ENCODE measurements at places on chromosomes 11 and 22. TPM values are rescaled to one million over a fixed set of nuclear protein-coding genes. Genes with fewer than 3 reads are reported as not detected.

- peaks cover 19% of the 10 kb centered on the region for H3K4me1 ChIP-seq
- no peaks in the 10 kb centered on the region for H3K27me3 ChIP-seq
- peaks cover 73% of the 10 kb centered on the region for H3K36me3 ChIP-seq
- no peak overlapping the region for H3K4me3 ChIP-seq
- no peak overlapping the region for H3K27ac ChIP-seq
- DNase-seq = peak; percentile 56
Measured at GRCh38 chr11:1293619-1294015, 15.8 kb downstream of the TOLLIP start.

GRCh38 chr22:43885319-43885671, 6.5 kb downstream of the PNPLA5 start:
- no peaks in the 10 kb centered on the region for H3K36me3 ChIP-seq
- peaks cover 91% of the 10 kb centered on the region for H3K27me3 ChIP-seq
- H3K4me3 ChIP-seq = no peak overlapping the region
- DNase-seq = no peak
- no peaks in the 10 kb centered on the region for H3K4me1 ChIP-seq
- H3K27ac ChIP-seq = no peak overlapping the region

DNA sequence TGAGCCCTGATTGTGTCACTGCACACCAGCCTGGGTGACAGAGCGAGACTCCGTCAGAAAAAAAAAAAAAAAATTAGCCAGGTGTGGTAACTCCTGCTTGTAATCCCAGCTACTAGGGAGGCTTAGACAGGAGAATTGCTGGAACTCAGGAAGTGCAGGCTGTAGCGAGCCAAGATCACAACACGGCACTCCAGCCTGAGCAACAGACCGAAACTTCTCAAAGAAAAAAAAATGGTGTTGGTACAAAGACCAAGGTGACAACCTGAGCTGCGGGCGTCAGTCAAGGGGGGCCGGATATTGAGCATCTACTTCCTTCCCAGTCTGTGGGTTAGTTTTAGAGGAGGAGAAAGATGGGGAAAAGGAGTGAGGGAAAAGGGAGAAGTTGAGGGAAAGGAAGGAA, 48.5 kb upstream of the HSPA8 start:
- H3K27me3 ChIP-seq = no peaks in the 10 kb centered on the region
- H3K27ac ChIP-seq = no peak overlapping the region
- no peak overlapping the region for H3K4me3 ChIP-seq
- H3K4me1 ChIP-seq = peaks cover 22% of the 10 kb centered on the region
- DNase-seq = no peak

GRCh38 chr22:39489094-39490068, 12.7 kb upstream of the MIEF1 start:
- no peak overlapping the region for H3K27ac ChIP-seq
- H3K4me1 ChIP-seq = peaks cover 17% of the 10 kb centered on the region
- DNase-seq = no peak

DNA sequence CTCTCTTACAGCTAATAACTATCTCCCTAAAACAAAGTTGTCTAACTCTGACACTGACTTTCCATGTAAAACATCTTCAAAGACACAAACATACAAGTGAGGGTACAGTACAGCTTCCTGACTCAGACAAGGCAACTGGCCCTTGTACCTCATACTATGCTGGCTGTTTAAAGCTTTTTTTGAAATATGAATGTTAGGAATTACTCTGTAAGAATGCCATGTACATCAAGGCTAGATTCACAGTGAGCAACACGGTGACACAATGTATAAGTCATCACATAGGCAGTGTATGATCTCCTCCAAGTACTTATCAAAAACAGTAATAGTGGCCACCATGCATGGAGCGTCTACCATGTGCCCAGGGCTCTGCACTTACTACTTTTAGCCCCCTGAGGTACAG, 28.6 kb downstream of the ALG8 start:
- no peak overlapping the region for H3K27ac ChIP-seq
- no peaks in the 10 kb centered on the region for H3K4me1 ChIP-seq
- DNase-seq = no peak
- no peaks in the 10 kb centered on the region for H3K27me3 ChIP-seq
- no peak overlapping the region for H3K4me3 ChIP-seq
- peaks cover 72% of the 10 kb centered on the region for H3K36me3 ChIP-seq

DNA sequence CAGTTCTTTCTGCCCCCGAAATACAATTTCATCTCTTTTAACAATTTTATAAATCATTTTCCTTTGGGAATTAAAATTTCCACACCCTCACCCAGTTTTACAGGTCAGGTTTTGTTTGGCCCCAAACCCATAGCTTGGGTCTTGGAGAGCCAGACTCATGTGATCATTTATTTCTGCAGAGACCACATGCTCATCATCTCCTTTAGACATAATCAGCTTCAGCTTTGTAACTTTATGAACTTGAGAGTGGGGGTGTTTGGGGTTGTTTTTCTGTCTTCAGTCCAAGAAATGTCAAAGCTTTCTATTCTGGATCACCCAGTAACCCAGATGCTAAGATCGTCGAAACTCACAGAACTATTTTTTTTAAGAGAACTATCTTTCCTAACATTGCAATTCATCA, 70.9 kb downstream of the DBX1 start:
- no peak for DNase-seq
- peaks cover 81% of the 10 kb centered on the region for H3K36me3 ChIP-seq
- H3K4me3 ChIP-seq = no peak overlapping the region
- no peaks in the 10 kb centered on the region for H3K27me3 ChIP-seq
- peaks cover 13% of the 10 kb centered on the region for H3K4me1 ChIP-seq
- no peak overlapping the region for H3K27ac ChIP-seq

DNA sequence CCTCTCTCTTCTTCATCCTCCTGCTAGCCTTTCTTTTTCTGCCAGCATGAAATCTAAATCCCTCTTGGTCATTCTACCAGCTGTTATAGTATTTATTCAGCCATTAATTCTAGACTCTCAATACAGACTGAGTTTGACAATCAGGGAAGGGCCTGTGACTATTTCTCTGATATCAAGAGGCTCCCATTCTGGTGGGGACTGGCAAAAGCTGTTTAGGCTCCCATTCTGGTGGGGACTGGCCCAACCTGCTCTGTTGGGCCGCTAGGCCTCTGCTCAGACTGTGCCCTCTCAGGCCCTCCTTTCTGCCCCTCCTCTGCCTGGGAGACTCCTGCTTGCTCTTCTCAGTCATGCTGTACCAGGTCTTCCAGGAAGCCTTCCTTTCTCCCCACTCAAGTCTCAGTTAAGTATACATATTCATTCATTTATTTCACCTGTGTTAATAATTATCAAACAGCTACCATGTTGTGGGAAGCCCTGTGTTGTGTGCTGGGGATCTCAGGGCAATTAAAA, 323.7 kb upstream of the NARS2 start:
- no peaks in the 10 kb centered on the region for H3K4me1 ChIP-seq
- H3K27me3 ChIP-seq = no peaks in the 10 kb centered on the region
- no peak overlapping the region for H3K4me3 ChIP-seq
- no peak for DNase-seq
- no peaks in the 10 kb centered on the region for H3K36me3 ChIP-seq
- no peak overlapping the region for H3K27ac ChIP-seq

DNA sequence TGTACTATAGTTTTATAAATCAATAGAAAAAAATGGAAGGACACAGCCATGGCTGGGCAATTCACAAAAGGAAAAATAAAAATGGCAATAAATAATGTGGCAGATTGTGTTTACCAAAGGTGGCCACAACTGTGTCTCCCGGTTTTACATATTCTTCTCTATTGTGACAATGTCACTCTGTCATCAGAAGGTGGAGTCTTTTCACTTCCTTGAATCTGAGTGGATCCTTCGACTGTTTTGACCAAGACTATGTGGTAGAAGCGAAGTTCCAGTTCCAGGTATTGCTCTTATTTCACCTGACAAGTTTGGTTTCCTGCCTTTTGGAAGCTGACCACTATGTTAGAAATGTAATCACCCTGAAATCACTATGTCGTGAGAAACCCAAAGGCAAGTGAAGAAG, 31.0 kb upstream of the HSD17B12 start:
- H3K27me3 ChIP-seq = no peaks in the 10 kb centered on the region
- H3K4me3 ChIP-seq = no peak overlapping the region
- H3K4me1 ChIP-seq = peaks cover 5% of the 10 kb centered on the region
- DNase-seq = no peak
- H3K36me3 ChIP-seq = no peaks in the 10 kb centered on the region

- no peak for DNase-seq
- H3K4me1 ChIP-seq = no peaks in the 10 kb centered on the region
- no peak overlapping the region for H3K4me3 ChIP-seq
- no peaks in the 10 kb centered on the region for H3K27me3 ChIP-seq
Measured at GRCh38 chr11:85930879-85931366, 75.7 kb downstream of the CCDC83 start.

- no peaks in the 10 kb centered on the region for H3K36me3 ChIP-seq
- H3K27me3 ChIP-seq = no peaks in the 10 kb centered on the region
- no peak overlapping the region for H3K27ac ChIP-seq
- no peak overlapping the region for H3K4me3 ChIP-seq
Measured at GRCh38 chr11:63687845-63688244, 6.5 kb downstream of the RTN3 start.

DNA sequence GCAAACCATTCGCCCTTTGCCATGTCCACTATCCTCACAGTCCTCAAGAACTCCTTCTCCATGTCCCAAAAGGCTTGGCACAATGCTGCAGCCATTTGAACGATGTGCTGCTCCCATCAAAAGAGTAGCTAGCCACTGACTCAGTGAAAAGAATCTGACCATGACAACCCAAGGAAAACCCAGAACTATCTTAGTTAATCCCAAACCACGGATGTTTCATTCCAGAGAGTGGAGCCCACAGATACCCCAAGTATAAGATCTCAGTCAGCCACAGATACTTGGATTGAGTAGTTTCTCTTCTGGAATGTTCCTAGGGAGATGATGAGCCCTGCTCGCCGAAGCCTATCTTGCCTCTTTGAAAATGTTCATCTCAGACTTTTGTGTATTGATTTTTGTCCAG, 176.9 kb downstream of the NAV2 start:
- H3K27ac ChIP-seq = no peak overlapping the region
- no peaks in the 10 kb centered on the region for H3K27me3 ChIP-seq
- DNase-seq = no peak
- peaks cover 8% of the 10 kb centered on the region for H3K4me1 ChIP-seq

DNA sequence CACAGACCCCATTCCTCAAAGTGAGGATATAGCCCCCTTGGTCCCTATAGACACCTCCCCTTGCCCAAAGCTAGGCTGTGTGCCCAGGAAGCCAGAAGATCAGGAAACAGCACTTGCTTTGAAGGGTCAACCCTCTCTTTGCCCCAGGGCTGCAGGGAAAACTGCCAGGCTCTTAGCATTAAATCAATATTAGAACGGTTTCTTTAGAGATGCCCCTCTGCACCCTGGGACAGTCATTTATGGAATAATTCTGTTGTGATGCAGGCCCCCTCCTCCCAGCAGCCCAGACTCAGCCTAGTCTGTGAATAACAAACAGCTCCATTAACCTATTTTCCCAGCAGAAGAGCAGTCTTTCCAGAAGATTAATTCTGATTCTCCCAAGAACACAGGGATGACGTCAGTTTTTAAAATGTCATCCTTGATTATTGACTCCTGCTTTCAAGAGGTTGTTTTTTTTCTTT, 11.6 kb upstream of the CAPN5 start:
- H3K4me3 ChIP-seq = no peak overlapping the region
- H3K27ac ChIP-seq = no peak overlapping the region
- DNase-seq = no peak
- no peaks in the 10 kb centered on the region for H3K27me3 ChIP-seq
- no peaks in the 10 kb centered on the region for H3K36me3 ChIP-seq
- no peaks in the 10 kb centered on the region for H3K4me1 ChIP-seq

- H3K4me3 ChIP-seq = no peak overlapping the region
- no peaks in the 10 kb centered on the region for H3K4me1 ChIP-seq
- no peak for DNase-seq
- H3K27ac ChIP-seq = no peak overlapping the region
Measured at GRCh38 chr11:94091091-94091490, 37.5 kb upstream of the PANX1 start.

DNA sequence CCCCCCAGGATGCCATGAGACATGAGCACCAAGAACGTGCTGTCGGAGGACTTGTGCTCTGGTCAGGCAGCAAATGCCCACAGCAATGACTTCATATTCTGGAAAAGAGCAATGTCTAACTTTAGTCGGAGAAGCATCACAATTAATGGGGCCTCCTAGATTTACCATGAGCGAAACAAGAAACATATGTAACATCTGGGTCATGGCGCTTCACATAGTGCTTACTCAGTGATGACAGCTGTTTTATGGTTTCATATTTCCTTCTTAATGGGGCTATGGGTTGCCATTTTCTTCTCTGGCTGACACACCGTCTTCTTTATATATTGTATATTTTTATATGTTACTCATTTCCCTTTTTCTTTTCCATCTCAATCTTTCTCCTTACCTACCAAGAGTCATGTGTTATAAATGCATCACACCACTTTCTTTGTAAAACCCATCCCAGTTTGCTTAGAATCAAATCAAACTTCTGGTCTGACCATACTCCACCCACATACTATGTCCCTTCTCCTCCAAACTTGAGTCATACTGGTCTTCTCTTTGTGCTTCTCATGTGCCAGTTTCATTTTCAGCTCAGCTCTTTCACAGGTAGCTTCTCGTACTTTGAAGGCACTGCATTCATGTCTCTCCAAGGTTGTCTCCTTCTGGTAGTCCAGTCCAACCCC, 9.4 kb upstream of the CASP12 start:
- H3K27me3 ChIP-seq = no peaks in the 10 kb centered on the region
- no peak overlapping the region for H3K27ac ChIP-seq
- H3K4me1 ChIP-seq = no peaks in the 10 kb centered on the region
- H3K4me3 ChIP-seq = no peak overlapping the region
- no peaks in the 10 kb centered on the region for H3K36me3 ChIP-seq

The STARD10 gene
- 125 TPM for total RNA-seq

The ASRGL1 gene
- 2.9 TPM for total RNA-seq

The CD3D gene
- total RNA-seq = not detected

The TRIM29 gene
- 57.8 TPM for total RNA-seq

The HOATZ gene
- total RNA-seq = not detected
